ENCODE measurements at places on chromosomes 12 and 14.

GRCh38 chr14:29821661-29822429 is 105.8 kb downstream of the PRKD1 start:
- DNase-seq, result no peak

- DNase-seq, result no peak
Observed at GRCh38 chr12:6966351-6966750, 4.1 kb downstream of the PHB2 start.

DNA sequence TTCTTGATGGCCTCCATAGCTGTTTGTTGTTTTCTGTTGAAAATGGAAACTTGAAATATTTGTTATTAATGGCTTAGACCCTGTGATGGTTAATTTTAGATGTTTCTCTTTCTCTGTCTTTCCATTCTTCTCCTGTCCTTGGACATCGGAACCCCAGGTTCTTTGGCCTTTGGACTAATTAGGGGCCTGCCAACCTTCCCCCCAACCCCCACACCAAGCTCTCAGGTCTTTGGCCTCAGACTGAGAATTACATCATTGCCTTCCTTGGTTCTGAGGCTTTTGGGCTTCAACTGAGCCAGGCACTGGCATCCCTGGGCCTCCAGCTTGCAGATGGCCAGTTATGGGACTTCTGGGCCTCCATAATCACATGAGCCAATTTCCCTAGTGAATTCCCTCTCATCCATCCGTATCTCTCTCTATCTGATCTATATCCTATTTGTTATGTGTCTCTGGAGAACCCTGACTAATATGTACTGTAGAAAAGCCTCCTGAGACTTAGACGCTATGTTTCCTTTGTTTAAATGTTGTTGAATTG is 71.6 kb downstream of the FGD4 start:
- DNase-seq, result no peak

GRCh38 chr14:80771201-80771600 is 170.3 kb downstream of the CEP128 start:
- DNase-seq, result no peak

- DNase-seq, result no peak
Observed at GRCh38 chr12:39037115-39037514, 131.7 kb upstream of the CPNE8 start.

DNA sequence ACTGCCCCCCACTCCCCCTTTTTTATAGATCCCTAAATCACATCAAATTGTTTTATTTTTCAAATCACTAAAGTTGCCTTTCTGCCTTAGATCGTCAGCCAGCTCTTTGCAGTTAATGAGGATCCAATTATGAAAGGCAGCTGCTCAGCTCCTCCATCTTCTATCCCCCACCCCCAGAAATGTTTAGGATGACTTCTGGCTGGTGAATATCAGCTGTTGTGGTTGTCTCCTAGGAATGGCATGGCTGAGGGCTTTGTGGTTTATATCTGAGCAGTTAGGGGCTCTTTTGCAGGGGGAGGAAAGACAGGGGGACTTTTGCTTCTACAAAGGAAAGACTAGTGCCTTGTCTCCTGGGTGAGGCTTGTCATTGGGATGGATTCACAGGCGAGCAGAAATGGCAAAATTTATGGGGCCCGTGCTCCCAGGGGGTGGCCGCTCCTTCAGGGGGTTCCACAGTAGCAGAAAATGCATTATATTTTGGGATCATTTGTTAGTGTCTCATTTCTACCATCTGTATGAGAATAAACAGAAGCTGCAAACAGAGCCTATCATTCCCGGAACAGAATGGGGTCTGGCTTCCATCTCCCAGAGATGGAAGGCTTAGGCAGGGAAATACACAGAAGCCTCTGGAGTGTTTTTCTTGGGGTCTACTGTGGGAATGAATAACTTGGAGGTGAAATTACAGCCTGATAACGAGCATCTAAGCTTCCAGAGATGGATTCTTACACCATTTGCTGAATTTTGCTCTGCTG is 6.5 kb downstream of the JDP2 start:
- DNase-seq, result no peak

GRCh38 chr12:2402073-2402579 is 349.3 kb downstream of the CACNA1C start:
- no peak for DNase-seq

DNA sequence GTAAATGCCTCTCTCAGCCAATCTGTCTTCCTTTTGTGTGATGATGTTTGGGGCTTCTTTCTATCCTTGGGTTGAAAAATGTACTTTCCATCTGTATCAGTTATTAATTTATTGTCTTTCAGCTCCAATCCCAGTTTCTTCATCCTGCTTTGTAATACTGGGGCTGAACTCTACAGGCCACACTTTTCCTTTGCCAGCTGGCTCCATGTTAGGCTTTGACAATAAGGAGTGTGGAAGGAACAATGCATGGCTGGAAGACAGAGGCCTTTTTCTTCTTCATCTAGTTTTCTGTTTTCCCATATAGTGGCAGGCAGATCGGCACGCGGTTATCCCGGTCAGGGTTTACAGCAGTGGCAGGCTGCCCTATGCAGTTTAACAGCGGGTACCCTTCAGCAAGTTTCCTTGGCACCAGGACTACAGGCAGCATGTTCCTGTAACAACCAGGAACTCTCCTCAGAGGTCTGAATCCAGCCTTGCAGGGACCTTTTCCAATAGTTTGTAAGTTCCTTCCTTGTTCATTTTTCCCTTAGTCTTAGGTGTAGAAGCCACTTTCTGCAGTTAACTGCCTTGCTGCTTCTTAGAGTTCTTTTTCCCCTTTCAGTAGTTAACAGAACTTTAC is 38.5 kb upstream of the CRACR2A start:
- DNase-seq, result no peak

- DNase-seq, result no peak
Observed at GRCh38 chr12:27711317-27711682, 668 bp downstream of the MRPS35 start.

- no peak for DNase-seq
Observed at GRCh38 chr12:109244073-109244472, 65.0 kb downstream of the FOXN4 start.

GRCh38 chr12:72839696-72840095 is 567.5 kb downstream of the TRHDE start:
- no peak for DNase-seq

DNA sequence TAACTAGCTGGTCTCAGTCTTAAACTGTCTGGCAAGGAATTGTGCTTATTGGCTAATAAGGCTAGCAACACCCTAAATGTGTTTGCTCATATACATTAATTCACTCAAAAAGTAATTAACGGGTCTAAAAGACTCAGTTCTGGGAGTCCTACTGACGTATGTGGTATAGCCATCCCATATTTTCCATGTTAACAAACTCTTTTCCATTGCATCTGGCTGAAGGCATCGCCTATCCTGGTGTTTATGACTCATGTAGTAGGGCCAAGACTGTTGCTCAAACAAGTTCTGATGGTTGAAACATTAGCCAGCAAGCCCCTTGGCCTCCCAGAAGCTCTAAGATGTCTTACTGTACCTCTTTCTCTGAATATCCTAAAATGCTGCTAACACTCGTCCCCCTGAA is 98.5 kb downstream of the PHLDA1 start:
- DNase-seq, result no peak

- DNase-seq, result no peak
Observed at GRCh38 chr12:3431686-3432085, 59.3 kb upstream of the PRMT8 start.

- no peak for DNase-seq
Observed at GRCh38 chr14:100549834-100550625, 37.2 kb downstream of the BEGAIN start.

DNA sequence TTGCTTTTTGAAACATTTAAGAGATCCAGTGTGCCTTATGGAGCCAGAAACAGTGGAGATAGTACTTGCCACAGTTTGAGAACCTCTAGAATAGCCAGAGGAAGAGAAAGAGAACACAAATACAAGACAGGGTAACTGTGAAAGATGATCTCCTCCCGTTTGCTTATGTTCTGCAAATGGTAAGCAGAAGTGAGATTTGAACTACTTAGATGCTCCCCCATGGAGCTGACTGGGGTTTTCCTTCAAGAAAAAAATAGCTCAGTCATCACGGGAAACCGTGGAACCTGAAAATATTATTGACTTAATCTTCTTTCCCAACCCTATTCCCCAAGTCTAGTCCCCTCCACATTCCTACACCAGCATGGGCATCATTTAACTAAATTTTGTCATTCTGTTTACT is 87.1 kb downstream of the KIF21A start:
- DNase-seq, result no peak

DNA sequence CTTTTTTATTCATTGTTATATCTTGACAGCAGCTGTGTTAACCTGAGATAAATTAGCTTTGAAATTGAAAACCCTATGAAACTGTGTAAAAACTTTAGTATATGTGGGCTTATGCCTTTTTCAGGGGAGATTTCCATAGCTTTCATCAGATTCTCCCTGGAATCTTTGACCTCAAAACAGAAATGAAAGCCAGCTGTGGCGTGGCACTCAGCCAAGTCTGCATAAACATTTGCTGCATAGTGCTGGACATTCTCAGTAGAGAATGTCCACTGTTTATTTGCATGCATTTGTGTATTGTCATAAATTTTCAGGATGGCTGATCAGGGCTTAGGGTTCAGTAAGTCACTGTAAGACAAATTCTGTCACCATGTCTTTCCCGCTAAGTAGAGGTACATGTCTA is 115.3 kb upstream of the NAP1L1 start:
- DNase-seq, result no peak

- DNase-seq, result peak; percentile 45
Observed at GRCh38 chr12:93376436-93377251, 1.1 kb upstream of the NUDT4 start.

Data from substantia nigra (tissue), 51 donors.